ENCODE measurements at places on chromosomes 6 and 20.

DNA sequence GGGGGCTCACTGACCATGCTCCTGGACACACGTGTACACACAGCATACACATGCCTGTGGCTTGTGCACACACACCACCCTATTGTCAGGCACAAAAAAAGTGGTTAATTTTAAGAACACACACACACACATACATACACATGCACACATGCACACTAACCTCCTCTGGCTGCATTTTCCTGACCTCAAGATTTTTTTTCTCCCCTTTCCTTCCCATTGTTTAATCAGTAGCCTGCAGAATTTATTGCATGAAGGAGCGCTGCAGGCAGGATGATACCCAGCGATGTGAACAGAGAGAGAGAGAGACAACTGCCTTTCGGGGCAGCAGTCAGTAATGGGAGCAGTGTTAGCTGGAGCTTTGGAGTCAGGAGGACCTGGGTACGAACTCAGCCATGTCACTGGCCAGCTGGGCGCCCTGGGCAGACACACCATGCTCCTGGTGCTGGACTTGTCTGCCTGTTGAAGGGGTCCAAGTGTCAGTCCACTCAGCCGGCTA, 990 bp upstream of the TRAF3IP2 start:
- no peak for DNase-seq

GRCh38 chr6:76814496-76815458, 648.5 kb downstream of the HTR1B start:
- DNase-seq: no peak

GRCh38 chr6:31794866-31795615, 511 bp downstream of the VARS1 start:
- DNase-seq: no peak

GRCh38 chr20:18683839-18684238, 96.0 kb downstream of the DTD1 start:
- DNase-seq: no peak

DNA sequence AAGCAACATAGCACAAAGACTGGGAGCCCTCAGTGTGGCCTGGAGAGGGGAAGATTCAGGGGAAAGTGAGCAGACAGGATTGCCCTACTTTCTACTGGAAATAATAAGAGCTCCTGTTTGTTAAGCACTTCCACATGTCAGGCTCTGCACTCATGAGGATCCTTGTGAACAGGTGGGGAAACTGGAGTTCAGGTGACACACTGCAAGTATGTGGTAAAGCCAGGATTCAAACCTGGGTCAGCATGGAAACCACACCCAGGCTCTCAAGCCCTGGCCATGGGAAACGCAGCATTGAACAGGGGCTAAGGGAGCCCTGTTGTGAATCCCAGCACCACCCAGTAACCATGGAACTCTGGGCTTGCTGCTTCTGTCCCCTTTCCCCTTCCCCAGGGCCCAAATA, 42.8 kb upstream of the ID1 start:
- no peak for DNase-seq

DNA sequence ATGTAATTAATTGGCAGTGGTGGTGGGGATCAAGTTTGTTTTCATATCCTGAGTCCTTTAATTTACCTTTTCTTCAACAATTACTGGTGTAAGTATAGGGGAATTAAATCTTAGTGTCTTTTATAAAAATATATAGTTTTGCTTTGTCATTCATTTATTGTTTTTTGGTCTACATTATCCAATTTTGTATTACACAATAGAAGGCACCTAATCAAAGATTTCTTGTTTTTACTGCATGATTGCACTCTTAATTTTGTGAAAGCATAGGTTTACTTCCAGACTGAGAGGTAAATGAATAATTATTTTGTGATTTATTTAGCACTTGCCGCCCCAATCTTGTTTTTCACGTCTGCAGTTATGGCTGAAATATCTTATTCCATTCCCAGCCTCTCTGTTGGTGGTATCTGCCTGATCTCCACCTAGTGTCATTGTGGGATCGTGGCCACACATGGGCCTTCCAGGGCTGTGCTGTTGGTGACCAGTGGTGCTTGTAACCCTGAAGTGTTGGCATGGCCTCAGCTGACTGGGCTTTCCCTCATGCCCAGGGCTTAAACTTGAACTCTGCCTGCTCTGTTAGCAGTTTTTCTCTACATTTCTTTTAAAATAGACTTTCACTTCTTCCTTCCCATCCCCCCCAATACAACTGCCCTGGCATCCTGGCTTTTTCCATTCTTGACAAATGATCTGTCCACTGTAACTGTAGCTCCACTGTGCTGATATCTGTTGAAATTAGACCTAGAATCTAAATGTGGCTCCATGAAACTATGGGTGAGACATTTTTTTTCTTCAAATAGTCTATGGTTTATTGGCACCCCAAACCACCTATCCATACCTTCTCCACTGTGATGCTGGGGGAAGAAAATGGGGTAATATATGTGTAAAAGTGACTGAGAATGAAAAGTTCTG, 24.8 kb downstream of the E2F3 start:
- DNase-seq: no peak

GRCh38 chr6:94213226-94213625, 793.9 kb upstream of the EPHA7 start:
- no peak for DNase-seq

DNA sequence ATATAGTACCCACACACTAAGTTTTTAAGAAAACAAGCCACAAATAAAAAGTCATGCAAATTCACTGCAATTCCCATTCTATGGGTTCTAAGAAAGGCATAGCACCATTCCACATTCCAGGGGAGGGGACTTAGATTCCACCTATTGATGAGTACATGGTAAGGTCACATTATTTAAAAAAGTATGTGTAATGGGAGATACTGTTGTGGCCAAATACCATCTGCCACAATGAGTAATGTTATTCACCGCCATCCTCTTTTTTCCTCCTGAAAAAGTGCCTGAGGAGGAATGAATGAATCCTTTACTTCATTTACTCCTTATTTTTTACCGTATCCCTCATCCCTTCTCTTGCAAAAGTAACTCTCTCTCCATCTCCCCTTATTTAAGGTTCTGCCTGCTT, 27.0 kb upstream of the ADGRF1 start:
- DNase-seq: no peak

- no peak for DNase-seq
Measured at GRCh38 chr6:37483252-37483901, 16.3 kb downstream of the CCDC167 start.

DNA sequence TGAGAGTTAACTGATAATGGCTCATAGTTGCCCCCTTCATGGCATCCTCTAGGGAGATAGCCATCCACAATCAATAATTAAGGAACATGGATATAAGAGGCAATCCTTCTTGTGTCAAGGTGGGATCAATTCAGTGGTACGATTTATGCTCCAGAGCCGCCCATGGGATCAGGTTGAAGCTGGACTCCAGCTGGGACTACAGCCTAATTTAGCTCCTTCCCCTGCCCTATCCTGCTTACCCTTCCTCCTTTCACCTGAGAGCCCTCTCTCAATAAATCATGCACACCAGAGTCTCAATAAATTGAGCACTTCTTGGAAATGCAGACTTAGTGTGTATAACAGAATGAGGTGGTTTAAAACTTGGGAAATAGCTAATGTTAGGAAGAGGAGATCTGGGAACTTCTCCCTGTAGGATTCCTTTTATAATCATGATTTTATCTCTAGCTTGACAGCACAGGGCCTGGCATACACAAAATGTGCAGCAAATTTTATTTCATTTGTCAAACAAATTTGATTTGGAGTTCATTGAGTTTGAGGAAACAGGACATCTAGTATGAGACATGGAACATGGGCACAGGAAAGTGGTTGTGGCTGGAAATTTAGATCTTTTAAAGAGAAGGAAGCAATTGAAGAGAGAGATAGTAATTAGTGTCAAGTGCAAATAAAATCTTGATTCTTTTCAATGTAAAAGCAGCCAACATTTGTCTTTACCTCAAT, 28.6 kb upstream of the OGFRL1 start:
- no peak for DNase-seq

GRCh38 chr20:48106428-48106827, 321.1 kb upstream of the SULF2 start:
- no peak for DNase-seq

GRCh38 chr6:107618672-107619071, 128.8 kb downstream of the SOBP start:
- peak; percentile 4 for DNase-seq
